ENCODE measurements at places on chromosomes 3 and 15. TPM values are rescaled to one million over a fixed set of nuclear protein-coding genes. Genes with fewer than 3 reads are reported as not detected.
A peak's percentile ranks its signal among the peaks of the same experiment; 100 is the strongest.

Gene CFAP100
- not detected for total RNA-seq

Gene KBTBD13
- not detected for total RNA-seq

Gene PAK6
- 20.0 TPM for total RNA-seq

GRCh38 chr3:97138914-97139541, 324.6 kb downstream of the EPHA6 start:
- H3K27ac ChIP-seq = no peak overlapping the region
- peak; percentile 84 for DNase-seq
- no peaks in the 10 kb centered on the region for H3K4me1 ChIP-seq
- H3K27me3 ChIP-seq = no peaks in the 10 kb centered on the region
- H3K36me3 ChIP-seq = no peaks in the 10 kb centered on the region

GRCh38 chr3:45826908-45827307, 15.0 kb downstream of the LZTFL1 start:
- no peak for DNase-seq
- no peaks in the 10 kb centered on the region for H3K27me3 ChIP-seq
- H3K27ac ChIP-seq = no peak overlapping the region
- no peaks in the 10 kb centered on the region for H3K4me1 ChIP-seq
- H3K4me3 ChIP-seq = no peak overlapping the region

DNA sequence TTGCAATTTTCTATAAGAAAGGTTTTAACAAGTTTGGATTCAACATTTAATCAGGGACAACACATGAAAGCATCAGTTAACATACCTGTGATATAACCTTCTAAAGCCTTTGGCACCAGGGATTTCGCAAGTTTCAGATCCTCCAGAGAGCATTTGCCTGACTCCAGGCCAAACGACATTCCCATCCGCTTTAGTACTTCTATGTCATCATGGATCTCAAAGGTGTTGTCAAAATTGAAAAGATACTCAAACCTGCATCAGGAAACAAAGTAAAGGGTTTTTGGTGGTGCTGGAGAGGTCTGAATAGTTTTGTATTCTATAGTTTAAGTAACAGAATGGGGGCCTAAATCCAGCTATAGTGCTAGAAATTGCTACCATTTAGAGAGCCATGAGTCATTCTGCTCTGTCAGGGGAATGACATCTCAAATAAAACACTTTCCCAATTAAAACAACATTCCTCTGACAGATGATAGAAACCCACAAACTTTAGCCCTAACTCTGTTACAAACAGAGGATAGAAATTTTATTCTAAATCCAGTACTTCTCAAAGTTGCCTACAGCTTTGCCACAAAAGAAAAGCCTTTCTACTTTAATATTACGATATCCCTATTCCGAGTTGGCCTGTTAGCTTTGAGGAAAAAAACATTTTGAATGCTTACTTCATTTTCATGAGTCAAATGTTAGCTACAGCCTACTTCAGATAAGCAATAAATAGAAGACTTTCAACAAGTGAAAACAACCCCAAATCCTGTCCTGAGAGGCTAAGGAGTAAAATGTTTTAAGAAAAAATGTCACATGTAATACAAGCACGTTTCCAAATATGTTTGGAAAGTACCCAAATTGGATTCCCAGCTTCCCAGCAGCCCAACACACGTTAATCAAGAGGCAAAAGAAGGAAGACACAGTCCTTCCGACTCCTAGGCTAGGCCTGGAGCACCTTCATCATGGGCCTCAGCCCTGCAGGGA, 83.4 kb downstream of the ATP1B3 start:
- no peak for DNase-seq
- no peaks in the 10 kb centered on the region for H3K4me1 ChIP-seq
- no peak overlapping the region for H3K4me3 ChIP-seq
- H3K36me3 ChIP-seq = peaks cover 23% of the 10 kb centered on the region

DNA sequence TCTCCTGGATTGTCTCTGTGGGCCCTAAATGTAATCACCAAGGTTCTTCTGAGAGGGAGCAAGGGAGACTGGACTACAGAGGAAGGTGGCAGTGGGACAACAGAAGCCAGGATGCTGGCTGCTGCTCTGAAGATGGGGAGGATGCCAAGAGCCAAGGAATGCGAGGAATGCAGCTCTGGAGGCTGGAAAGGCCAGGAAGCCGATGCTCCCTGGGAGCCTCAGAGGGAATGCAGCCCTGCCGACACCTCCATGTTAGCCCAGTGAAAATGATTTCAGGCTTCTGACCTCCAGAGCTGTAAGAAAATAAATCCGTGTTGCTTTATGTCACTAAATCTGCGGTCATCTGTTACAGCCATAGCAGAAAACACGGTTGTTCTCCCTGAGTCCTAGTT, 44.1 kb downstream of the UMPS start:
- no peaks in the 10 kb centered on the region for H3K27me3 ChIP-seq
- peaks cover 19% of the 10 kb centered on the region for H3K4me1 ChIP-seq
- peak overlapping the region; percentile 5 for H3K4me3 ChIP-seq
- peak overlapping the region; percentile 95 for H3K27ac ChIP-seq
- peak; percentile 93 for DNase-seq

DNA sequence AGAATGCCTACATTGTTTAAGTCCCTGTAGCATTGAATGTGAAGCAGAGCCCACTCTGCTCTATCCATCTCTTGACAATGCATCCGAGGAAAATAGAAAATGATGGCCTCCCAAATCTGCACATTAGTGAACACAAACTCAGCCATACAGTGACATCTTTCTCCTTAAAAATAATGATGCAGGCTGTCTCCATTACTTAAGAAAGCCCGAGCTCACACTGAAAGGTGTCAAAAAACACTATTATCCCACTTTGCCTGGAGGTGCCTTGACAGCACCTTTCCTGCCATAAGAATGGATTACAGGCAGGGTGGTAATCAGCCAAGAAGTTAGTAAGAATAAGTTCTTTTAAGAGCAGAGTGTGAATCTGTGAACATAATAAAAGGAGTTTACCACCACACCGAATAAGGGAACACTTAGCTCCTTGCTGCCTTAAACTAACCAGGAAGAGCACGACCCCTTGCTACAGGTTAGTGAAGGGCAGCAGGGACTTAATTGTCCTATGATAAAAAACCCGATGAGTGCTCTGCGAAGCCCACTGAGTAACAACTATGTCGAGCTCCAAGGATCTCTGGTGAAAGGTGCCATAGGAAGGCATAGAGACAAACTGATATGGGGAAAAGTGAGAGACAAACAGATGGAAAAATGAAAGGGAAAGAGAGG, 123.2 kb upstream of the TUSC7 start:
- no peaks in the 10 kb centered on the region for H3K4me1 ChIP-seq
- H3K27me3 ChIP-seq = no peaks in the 10 kb centered on the region
- DNase-seq = peak; percentile 49

DNA sequence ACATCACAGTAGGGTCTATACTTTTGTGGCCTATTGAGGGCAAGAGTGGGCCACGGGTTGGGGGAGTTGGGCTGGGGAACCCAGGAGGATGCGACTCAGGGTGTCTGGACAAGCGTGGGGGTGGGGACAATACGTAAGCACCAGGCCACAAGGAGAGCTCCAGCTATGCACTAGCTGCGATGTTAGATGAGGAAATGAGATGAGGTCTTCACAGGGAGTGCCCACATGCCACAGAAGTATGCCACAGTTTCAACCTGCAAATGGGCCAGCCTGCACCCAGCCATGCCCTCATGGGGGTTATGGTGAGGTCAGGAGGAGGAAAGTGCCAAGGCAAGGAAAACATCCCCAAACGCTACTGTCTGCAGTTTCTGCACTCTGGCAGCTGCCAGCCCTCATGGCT, 30.5 kb downstream of the CACNA2D2 start:
- no peak for DNase-seq
- H3K36me3 ChIP-seq = no peaks in the 10 kb centered on the region
- no peak overlapping the region for H3K4me3 ChIP-seq
- no peak overlapping the region for H3K27ac ChIP-seq
- H3K4me1 ChIP-seq = no peaks in the 10 kb centered on the region

DNA sequence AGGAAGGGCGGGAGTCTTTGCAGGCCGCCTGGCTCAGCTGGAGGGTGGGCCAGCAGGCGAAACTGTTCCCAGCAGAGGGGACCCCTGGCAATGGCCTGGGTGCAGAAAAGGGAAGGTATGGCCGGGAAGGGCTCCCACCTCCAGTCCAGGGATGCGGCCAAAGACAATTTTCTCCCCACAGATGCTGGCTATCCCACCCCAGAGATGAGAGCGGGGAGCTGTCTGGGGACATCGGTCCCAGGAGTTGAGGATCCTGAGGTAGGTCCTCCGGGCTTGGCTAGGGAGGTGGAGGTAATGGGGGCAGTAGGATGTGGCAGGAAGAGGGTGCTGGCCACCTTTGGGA, 1.7 kb downstream of the SEMA3G start:
- no peak for DNase-seq
- H3K27ac ChIP-seq = no peak overlapping the region
- no peaks in the 10 kb centered on the region for H3K36me3 ChIP-seq
- no peaks in the 10 kb centered on the region for H3K27me3 ChIP-seq

- H3K36me3 ChIP-seq = peaks cover 8% of the 10 kb centered on the region
- H3K27ac ChIP-seq = no peak overlapping the region
- H3K4me1 ChIP-seq = peaks cover 42% of the 10 kb centered on the region
Observed at GRCh38 chr3:192901435-192901834, 16.2 kb downstream of the MB21D2 start.

DNA sequence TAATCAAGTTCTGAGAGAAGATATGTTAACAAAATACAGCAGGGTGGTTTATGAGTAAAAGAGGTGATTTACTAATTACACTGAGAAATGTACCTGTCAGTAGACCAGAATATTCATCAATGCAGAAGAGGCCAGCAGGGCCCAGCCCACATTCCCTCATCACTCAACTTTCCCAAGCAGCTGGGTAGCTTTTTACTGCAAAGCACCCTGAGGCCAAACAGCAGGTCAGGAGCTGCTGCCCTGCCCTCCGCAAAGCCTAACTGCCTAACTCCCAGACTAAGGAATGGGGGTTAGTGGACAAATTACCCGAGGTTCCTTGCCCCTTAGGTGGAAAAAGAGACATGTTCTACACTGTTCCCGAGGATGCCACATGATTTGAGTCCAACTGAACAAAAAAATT, 108.2 kb downstream of the TBL1XR1 start:
- no peaks in the 10 kb centered on the region for H3K27me3 ChIP-seq
- peaks cover 41% of the 10 kb centered on the region for H3K4me1 ChIP-seq
- no peaks in the 10 kb centered on the region for H3K36me3 ChIP-seq
- DNase-seq = peak; percentile 63
- peak overlapping the region; percentile 62 for H3K27ac ChIP-seq
- H3K4me3 ChIP-seq = no peak overlapping the region

GRCh38 chr3:128492671-128493569, at the start of gene GATA2:
GATA2 (minus strand) TSS chr3:128493201; CDS start chr3:128487031, 6,170 bp downstream.
- H3K27ac ChIP-seq = no peak within 1 kb of the TSS
- peaks cover 42% of the 10 kb centered on the region for H3K4me1 ChIP-seq
- peak within 1 kb of the TSS; percentile 72 for H3K4me3 ChIP-seq
- DNase-seq = peak; percentile 68

DNA sequence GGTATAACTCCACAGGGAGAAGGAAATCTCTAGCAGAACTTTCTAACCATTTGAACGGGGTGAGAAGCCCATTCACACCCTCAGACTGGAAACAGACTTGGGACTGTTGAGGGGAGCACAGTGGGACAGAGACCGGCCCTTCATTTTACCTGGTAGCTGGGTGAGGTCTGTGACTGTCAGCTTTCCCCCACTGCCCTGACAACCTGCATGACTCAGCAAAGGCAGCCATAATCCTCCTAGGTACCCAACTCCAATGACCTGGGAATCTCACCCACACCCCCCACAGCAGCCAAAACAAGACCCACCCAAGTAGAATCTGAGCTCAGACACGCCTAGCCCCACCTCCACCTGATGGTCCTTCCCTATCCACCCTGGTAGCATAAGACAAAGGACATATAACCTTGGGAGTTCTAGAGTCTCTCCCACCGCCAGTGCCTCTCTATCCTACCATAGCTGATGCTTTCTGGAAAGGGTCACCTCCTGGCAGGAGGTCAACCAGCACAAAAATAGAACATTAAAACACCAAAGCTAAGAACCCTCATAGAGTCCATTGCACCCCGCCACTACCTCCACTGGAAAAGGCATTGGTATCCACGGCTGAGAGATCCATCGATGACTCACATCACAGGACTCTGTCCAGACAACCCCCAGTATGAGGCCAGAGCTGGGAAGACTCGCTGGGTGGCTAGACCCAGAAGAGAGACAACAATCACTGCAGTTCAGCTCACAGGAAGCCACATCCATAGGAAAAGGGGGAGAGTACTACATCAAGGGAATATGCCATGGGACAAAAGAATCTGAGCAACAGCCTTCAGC, 28.0 kb downstream of the SENP7 start:
- H3K4me1 ChIP-seq = peaks cover 4% of the 10 kb centered on the region
- no peak overlapping the region for H3K27ac ChIP-seq
- H3K36me3 ChIP-seq = no peaks in the 10 kb centered on the region
- no peaks in the 10 kb centered on the region for H3K27me3 ChIP-seq
- DNase-seq = no peak
- no peak overlapping the region for H3K4me3 ChIP-seq

DNA sequence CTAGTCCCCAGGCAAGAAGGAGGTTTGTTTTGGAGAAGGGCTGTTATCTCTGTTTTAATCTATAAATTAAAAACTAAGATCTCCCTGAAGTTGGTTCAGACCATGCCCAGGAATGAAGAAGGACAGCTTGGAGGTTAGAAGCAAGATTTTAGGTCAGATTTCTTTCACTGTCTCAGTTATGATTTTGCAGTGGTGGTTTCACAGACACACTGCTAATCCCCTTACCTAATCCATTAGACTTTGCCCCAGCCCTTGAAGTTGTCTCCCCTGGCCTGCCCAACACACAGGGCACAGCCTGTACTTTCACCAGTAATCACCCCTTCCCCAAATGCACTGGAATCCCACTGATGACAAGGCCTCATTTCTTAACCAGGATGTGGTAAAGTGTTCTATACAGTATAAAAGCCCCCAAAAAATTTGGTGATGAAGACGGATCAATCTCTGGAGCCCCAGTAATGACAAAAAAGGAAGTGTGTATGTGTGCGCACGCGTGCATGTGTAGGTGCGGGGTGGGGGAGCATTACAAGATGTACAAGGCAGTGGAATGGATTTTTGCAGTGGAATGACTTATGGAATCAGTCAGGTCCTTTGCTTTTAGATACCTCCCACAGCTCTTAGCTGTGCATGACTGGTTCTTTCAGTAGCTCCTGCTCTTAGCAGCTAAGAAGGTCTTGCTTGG, 73.1 kb upstream of the TERB2 start:
- H3K4me3 ChIP-seq = no peak overlapping the region
- H3K27ac ChIP-seq = no peak overlapping the region
- no peaks in the 10 kb centered on the region for H3K36me3 ChIP-seq

DNA sequence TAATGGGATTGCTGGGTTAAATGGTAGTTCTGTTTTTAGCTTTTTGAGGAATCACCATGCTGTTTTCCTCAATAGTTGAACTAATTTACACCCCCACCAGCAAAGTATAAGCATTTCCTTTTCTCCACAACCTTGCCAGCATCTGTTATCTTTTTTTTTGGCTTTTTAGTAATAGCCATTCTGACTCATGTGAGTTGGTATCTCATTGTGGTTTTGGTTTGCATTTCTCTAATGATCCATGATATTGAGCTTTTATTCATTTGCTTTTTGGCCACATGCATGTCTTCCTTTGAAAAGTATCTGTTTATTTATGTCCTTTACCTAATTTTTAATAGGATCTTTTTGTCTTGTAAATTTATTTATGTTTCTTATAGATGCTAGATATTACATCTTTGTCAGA, 288.2 kb downstream of the EPHA6 start:
- peaks cover 15% of the 10 kb centered on the region for H3K4me1 ChIP-seq
- H3K4me3 ChIP-seq = no peak overlapping the region
- H3K27me3 ChIP-seq = no peaks in the 10 kb centered on the region
- DNase-seq = no peak
- no peak overlapping the region for H3K27ac ChIP-seq
- H3K36me3 ChIP-seq = no peaks in the 10 kb centered on the region
